ENCODE measurements at places on chromosomes 4 and X. TPM values are rescaled to one million over a fixed set of nuclear protein-coding genes. Genes with fewer than 3 reads are reported as not detected.

GPM6B gene
- 10.2 TPM for total RNA-seq

RBMXL3 gene
- total RNA-seq, result 4.6 TPM

CFAP97 gene
- total RNA-seq, result 49.4 TPM

SUPT20HL2 gene
- 17.1 TPM for total RNA-seq

GRCh38 chr4:64417974-64418373 is 8.7 kb upstream of the TECRL start:
- no peak for DNase-seq

SCRG1 gene
- total RNA-seq, result 32.0 TPM

PRR32 gene
- not detected for total RNA-seq

DNA sequence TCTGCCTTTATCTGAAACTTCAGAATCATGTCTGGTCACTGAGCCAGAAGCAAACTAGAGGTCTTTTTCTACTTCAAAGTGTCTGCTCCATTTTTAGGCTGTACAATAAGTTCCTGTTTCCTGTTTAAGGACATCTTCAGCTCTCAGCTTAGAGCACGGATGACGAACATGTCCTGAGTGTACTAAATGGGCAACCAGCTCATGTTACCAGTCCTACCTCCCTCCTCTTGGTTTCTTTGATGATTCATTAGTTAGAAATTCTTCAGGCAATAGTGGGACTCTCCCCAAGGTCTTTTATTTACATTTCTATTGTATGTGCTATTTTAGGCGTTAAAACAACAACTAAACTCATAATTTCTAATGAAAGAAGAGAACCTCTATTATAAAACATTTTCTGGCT is 58.0 kb downstream of the ENPEP start:
- DNase-seq, result no peak

GRCh38 chr4:176357359-176358082 is 37.8 kb downstream of the SPCS3 start:
- DNase-seq, result no peak

DNA sequence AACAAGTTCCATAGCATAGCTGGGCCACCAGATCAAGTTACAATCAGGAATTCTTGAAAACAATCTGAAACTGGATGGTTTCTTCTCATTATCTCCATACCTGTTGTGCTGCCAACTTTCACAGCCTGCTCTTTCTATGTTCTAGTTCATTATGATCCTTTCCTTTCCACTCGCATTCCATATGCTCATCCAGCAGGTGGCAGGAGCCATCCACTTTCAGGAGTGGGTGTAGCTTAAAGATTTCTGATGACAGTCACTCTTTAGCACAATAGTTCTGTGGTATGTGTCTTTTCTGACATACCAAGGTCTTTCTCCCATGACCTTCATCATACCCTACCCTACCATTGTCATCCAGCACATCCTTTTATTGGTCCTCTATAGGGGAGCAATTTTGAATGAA is 46.4 kb downstream of the PAGE2 start:
- peak; percentile 50 for DNase-seq

DNA sequence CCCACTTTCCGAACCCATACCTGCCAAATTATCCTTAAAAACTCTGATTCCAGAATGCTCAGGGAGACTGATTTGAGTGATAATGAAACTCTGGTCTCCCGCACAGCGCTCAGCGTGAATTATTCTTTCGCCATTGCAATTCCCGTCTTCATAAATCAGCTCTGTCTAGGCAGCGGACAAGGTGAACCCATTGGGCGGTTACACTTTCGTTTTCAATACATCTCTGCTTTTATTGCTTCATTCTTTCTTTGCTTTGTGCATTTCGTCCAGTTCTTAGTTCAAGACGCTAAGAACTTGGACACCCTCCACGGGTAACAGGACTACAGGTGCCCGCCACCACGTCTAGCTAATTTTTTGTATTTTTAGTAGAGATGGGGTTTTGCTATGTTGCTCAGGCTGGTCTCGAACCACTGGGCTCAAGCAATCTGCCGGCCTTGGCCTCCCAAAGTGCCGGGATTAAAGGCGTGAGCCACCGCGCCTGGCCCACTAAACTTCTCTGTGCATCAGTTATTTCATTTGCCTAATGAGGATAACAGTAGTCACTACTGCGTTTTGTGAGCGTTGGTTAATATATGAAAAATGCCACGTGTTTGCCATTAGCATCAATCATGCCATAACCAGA is 936 bp upstream of the PGK1 start:
- DNase-seq, result no peak

DNA sequence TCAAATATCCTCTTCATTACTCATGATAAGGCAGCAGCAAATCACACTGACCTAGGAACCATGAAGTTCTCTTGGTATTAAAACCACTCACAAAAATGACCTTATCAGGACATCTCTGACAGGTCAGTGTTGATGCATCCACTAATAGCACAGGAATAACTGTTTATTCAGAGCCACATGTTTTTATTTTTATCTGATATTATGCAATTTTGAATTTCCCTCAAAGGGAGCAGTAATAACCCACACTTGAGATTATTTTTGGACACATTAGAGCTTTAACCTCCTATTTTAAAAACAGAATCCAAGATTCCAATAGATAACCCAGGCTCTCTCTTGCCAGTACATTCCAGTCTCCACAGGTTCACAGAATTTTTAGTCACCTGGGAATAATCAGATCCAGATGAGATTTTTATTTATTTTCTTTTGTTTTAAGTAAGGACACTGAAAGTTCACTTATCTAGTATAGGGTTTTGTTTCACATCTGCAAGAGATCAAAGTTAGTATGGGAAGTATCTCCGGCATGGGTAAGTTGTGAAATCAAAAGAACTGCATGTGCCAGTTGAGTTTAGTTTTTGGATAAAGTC is 36.3 kb upstream of the MYOZ2 start:
- DNase-seq, result no peak

USP26 gene
- 1.9 TPM for total RNA-seq

- DNase-seq, result no peak
Measured at GRCh38 chr4:142585411-142585810, 260.7 kb downstream of the INPP4B start.

GRCh38 chrX:83771664-83772063 is 89.3 kb upstream of the CYLC1 start:
- peak; percentile 14 for DNase-seq

DNA sequence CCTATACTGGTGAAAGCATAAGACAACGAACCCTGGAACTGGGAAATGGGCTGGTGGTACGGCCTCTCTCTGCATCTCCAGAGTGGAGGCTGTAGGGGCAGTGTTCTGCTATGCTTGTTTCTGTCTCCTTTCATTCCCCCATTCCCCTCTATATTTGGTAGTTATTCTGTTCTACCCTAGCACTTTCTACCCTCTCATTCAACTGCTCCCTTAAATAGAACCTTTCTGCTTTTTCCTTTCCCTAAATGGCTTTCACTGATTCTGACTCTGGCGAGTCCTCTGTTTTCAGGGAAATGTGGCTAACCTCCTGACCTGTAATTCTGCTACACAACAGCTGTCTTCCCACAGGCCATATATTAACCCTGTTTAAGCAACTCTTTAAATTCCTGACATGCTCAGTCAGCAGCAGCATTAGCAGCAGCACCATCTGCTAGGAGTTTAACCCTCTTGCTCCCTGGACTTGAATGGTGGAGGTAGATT is 94.2 kb downstream of the CXCL13 start:
- DNase-seq, result no peak

- no peak for DNase-seq
Measured at GRCh38 chr4:64899563-64899962, 490.3 kb upstream of the TECRL start.

CPZ gene
- total RNA-seq, result 10.2 TPM

DNA sequence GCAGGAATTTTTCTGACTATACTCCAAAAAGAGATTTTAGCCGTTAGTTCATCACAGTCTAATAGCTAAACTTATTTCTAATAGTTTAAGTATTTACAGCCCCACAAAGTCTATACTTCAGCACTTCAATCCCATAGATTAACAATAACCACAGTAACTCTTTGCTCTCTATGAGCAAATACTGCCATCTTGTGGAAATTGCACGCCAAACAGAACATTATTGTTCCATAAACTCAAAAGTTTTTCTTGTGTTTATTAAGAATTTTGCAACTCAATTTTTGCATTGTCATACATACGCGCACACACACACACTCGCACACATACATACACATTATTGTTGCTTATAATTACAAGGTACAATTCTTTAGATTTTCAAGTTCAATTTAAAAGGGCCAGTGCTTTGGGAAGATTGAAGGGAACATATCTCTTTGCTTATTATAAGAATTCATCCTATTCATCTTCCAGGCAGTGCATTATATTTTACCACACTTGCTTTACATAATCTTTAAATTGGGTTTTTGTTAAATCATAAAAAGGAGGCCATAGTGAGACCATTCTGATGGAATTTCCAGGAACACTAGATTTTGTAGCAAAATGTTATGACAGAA is 63.8 kb upstream of the ATOH1 start:
- DNase-seq, result peak; percentile 52

DNA sequence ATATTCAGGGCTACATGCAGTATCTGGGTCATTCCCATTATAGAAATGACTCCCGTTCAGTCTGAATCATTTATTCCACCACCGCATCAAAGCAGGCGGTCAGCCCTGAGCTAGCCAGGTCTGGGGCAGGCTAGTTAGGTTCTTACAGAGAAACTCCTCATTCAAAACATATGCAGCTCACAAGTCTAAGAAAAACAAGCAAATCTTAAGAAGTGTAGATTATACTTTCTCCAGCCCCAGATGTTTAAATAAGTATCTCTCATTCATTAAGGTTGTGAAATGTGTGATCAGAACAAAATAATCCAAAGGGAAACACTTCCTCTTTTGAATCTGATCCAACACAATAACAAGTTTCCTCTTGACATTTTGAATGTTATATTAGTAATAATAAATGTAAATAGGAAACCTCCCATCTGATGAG is 441.9 kb downstream of the INPP4B start:
- no peak for DNase-seq

TMEM187 gene
- total RNA-seq, result 13.1 TPM

Data from testis (tissue), 5 donors.